ENCODE measurements at places on chromosomes 4 and X.

GRCh38 chr4:120225527-120225926 lies 158.9 kb upstream of the MAD2L1 start:
- no peak for DNase-seq

- peak; percentile 80 for DNase-seq
Measured at GRCh38 chr4:28287831-28288233, 1427.2 kb downstream of the STIM2 start.

- peak; percentile 23 for DNase-seq
Measured at GRCh38 chrX:74536832-74537371, 77.5 kb downstream of the RLIM start.

DNA sequence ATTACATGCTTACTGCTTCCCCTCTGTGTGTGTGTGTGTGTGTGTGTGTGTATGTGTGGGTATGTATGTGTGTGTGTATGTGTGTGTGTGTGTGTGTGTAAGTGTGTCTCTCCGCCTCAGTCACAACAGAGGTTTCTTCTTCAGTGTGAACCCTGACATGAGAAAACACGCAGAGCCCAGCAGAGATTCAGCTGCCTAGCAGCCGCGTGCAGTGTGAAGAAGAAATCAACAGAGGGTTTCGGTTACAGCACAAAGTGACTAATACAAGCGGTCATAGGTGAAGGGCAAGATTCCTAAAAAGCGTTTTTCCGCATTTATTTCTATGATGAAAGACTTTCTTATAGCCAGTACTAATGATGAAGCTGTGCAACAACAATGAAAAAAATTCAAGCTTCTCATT lies 55.3 kb upstream of the ZFP42 start:
- no peak for DNase-seq
